ENCODE measurements at places on chromosomes 6 and 20.

- no peak for DNase-seq
These were observed 183.7 kb downstream of the SYNE1 start for GRCh38 chr6:152453421-152453820.

DNA sequence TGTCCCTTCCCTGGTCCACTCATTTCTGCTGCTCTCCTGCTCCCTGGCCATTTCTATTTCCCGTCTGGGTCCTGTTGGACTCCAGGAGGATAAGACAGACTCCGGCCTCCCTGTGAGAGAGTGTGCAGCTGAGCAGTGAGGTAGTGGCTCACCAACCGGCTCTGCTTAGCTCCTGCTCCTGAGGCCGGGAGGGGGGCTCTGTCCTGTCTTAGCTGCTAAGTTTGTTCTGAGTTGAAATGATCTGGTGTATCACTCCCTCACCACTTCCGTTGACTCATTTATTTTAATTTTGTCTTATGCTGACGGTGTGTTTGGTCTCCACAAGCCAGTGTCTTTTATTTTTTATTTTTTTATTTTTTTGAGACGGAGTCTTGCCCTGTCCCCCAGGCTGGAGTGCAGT lies 148.5 kb upstream of the PDE10A start:
- DNase-seq, result no peak

DNA sequence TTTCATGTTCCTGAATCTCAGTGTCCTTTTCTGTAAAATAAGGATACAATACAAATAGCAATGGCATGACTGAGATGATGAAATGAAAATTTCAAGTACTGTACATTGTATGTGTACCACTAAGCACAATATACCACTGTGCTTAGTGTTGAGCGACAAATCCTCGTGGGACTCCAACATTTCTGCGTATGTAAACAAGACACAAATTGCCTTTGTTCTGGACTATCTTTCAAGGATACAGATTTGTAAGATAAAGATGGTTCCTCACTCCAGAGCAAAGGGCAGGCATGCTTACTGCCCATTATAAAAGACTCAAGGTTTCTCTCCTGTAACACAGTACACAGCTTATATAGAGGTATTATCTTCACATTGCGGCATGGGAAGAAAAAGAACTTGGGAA lies 6.0 kb downstream of the RARS2 start:
- no peak for DNase-seq

GRCh38 chr6:112362027-112362795 lies 15.1 kb downstream of the RFPL4B start:
- no peak for DNase-seq

GRCh38 chr6:70494833-70495232 lies 71.9 kb upstream of the SDHAF4 start:
- DNase-seq, result no peak

- no peak for DNase-seq
These were observed 34.2 kb upstream of the GSTA4 start for GRCh38 chr6:53029257-53029656.

- no peak for DNase-seq
These were observed 118.8 kb downstream of the ZMYND8 start for GRCh38 chr20:47237715-47238114.

DNA sequence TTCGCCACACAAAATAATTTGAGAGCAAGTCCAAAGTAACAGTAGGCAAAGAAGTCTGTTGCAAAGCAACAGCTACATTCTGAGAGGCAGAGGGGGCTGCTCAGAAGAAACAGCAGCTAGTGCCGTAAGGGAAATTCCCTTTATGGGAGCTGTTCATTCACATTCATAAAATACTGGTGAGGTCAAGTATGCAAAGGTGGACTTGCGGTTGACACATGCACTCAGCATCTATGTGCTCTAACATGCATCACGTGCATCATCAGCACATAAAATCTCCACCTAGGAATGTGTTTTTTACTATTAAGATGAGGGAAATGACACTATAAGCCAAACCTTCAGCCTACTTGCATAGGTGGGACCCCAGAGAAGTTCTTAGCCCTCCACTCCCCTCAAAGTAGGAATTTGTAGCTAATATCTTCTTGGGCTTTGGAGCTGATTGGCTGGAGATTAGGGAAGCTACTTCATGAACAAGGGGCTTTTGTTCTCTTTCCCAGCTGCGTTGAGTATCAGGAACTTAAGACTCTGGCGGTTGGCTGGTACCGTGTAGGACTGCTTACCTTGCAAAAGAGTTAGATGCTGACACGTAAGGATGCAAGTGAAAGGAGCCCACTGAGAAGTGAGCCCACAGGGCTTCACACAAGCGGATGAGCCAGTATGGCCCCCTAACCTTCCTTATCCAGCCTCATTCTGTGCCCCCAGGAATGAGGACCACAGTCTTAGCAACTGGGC lies 12.4 kb downstream of the CST3 start:
- no peak for DNase-seq

DNA sequence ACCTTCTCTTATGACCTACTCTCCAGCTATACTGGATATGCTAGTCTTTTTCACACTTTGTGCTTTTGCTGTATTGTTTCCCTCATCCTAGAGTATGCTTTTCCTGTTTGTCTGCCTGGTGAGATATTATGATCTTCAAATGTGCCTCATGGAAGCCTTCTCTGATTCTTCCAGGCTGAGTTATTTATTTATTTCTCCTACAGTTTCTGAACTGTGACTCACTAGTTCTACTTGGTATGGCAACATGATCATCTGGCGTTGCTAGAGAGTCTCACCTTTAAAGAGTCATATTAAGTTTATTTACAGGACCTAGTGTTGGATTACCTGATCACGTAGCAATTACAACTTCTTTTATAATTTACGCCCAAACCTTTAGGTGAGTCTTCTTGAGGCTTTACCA lies 81.2 kb upstream of the HDAC2 start:
- no peak for DNase-seq

GRCh38 chr20:4112481-4113421 lies 97.4 kb upstream of the RNF24 start:
- peak; percentile 45 for DNase-seq

DNA sequence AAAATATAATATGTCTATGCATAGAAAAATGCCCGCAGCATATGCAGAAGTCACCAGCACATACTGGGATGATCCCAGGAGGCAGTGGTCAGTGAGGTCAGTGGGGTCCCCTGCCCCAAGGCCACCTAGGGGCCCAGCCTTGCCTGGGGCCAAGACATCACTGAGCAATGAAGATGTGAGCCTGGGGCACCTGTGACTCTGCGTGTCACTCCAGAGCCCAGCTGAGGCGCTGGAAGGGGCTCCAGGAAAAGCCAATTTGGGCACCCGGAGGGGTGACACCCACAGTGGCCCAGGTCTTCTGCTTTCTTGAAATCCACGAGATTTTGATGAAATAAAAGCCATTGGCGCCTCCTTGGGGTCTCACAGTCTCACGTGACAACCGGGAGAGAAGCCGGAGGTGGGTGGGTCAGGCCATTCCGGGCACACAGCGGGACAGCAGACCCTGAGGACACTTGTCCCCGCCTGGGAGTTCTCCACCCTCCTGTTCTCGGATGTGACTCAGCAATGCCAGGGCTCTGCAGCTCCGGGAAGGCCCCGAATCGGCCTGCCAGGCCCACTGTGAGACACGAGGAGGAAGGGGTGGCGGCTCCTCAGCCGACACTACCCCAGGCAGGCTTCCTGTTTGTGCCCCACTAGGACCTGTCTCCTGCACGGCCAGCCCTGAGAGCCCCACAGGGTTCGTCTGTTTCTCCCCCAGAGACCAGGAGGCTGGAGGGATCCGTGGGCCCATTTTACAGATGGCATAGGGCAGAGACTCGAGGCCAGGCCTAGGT lies 24.4 kb upstream of the SLCO4A1 start:
- DNase-seq, result peak; percentile 95

DNA sequence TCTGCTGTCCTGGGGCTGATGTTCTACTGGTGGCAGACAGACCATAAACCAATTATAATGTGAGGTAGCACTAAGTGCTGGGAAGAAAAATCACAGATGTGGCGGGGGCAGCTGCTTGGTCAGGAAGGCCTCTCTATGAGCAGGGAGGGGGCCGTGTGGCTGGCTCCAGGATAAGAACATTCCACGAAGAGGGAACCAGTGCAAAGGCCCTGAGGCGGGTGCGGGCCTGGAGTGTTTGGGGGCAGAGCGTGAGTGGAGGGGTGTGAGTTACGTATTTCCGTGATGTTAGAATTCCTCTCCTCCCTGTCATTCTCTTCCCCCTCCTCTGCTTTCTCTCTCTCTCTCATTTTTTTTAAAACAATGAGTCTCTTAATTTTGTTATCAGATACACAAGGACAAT lies 67.2 kb downstream of the CEBPB start:
- no peak for DNase-seq

DNA sequence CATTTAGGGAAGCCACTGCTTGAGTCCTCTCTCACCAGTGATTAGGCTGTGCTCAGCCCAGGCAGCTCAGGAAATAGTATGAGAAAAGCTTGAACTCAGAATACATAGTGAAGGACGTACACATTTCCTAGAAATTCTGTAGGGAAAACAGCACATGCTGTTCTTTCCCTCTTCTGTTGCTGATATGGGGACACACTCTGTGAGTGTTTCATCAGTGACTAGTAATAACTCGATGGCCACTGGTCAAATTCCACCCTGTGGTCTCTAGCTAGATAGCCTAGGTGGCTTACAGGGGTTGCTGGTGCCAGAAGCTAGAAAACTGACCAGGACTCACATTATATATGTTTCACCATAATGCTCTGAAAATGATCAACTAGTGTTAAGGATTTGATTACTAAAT lies 259.8 kb upstream of the SOX4 start:
- DNase-seq, result no peak

GRCh38 chr6:121756666-121757065 lies 321.2 kb downstream of the GJA1 start:
- no peak for DNase-seq

DNA sequence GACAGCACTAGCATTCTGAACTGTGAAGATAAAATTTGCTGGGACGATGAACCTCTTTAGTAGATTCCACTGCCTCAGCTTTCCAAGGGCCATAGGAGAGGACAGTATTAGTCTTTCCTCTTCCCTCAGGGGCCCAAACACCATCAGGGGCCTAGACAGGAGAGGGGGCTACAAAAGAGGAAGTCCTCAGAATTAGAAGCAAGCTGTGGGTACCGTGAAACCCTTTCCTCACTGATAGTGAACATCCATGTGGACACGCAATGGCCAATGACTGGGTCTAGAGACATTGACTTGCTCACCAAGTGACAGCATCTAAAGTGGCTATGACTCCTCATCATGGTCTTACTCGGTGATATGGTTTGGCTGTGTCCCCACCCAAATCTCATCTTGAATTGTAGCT lies 68.1 kb upstream of the UST start:
- DNase-seq, result no peak

- DNase-seq, result no peak
These were observed 152.6 kb upstream of the SMLR1 start for GRCh38 chr6:130674604-130675003.

DNA sequence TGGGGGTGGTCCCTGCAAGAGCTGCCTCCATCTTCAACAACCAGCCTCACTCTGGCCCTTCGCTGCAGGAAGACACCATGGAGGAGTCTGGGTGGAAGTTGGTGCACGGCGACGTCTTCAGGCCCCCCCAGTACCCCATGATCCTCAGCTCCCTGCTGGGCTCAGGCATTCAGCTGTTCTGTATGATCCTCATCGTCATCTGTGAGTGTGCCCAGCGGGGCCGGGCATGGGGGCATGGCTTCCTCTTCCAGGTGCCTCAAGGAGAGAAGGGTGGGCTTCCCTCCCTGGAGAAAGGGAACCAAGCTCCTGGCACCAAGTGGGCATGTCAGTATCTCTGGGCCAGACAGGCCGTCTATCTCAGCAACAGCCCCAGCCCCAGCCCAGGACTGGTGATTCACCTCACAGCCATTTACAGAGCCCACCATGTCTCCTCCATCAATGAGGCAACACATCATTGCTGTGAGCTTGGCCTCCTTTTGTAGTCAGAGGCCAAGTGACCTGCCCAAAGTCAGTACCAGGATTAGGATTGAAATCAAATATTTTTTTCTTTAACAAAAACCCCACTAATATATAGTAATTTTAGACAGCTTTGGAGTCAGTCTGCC lies 40.2 kb downstream of the TM9SF4 start:
- DNase-seq, result no peak

GRCh38 chr6:29679962-29680361 lies 990 bp downstream of the ZFP57 start:
- no peak for DNase-seq

DNA sequence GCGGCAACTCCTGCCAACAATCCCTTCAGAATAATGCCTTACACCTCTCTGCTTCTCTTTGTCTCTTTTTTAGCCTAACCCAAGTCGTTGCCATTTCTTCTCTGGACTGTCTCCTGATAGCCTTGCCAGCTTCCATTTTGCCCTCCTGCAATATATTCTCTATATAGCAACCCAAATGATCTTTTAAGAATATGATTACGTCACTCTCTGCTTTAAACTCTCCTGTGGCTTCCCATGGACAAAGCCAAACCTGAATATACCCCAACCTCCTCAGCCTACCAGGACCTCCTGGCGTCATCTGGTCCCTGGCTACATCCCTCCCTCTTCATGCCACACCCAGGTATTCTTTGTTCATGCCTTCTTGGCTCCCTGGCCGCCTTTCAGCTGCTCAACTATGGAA lies 126.5 kb upstream of the KCNK16 start:
- no peak for DNase-seq

- no peak for DNase-seq
These were observed 164.4 kb downstream of the SIM1 start for GRCh38 chr6:100300221-100300736.

DNA sequence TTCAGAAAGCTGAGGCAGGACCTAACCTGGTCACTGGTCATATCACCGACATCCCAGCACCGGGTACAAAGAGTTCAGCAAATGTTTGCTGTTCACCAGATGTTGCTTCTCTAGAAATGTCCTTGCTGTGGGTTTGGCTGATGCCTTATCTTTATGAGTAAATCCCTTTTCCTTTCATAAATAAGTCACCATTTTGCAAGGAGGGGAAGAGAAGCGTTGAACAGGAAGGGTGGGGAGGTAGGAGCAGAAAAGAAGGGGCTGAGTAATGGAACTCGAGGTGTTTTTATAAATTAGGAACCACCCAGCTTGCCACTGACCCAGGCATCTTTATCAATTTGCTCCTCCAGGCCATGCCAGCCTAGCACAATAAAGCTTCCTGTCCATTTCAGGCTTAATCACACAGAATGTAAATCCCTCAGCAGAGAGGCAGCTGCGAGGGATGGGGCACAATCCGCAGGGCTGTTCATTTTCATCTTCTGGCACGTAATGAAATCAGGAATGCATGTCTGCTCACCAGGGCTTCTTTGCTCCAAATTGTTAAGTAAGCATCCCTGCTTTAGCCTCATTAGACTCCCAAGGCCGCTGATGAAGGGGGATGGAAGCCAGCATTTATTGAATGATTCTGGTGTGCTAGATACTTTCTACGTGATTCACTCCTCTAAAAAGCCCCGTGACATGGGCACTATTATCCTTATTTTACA lies 371.9 kb upstream of the CHD6 start:
- no peak for DNase-seq

GRCh38 chr6:4941782-4942672 lies 61.8 kb downstream of the RPP40 start:
- DNase-seq, result peak; percentile 54

DNA sequence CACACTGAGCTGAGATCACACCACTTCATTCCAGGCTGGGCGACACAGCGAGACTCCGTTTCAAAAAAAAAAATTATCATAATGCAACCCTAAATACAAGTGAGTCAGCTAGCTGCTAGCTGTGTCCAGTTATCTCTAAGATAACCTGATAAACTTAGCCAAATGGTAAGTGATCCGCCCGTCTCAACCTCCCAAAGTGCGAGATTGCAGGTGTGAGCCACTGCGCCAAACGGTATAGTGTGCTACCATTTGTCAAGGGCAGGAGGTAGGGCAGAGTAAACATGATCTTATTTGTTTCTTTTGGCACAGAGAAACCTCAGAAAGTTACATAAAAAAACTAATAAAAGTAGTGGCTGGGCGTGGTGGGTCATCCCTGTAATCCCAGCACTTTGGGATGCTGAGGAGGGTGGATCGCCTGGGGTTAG lies 4.7 kb upstream of the C6orf132 start:
- DNase-seq, result no peak

All from suppressor macrophage treated with lipopolysaccharide for 1 hour (primary cell).